ENCODE measurements at places on chromosomes 11 and 22.

- no peak for DNase-seq
Observed at GRCh38 chr11:134701564-134702165, 289.6 kb upstream of the B3GAT1 start.

DNA sequence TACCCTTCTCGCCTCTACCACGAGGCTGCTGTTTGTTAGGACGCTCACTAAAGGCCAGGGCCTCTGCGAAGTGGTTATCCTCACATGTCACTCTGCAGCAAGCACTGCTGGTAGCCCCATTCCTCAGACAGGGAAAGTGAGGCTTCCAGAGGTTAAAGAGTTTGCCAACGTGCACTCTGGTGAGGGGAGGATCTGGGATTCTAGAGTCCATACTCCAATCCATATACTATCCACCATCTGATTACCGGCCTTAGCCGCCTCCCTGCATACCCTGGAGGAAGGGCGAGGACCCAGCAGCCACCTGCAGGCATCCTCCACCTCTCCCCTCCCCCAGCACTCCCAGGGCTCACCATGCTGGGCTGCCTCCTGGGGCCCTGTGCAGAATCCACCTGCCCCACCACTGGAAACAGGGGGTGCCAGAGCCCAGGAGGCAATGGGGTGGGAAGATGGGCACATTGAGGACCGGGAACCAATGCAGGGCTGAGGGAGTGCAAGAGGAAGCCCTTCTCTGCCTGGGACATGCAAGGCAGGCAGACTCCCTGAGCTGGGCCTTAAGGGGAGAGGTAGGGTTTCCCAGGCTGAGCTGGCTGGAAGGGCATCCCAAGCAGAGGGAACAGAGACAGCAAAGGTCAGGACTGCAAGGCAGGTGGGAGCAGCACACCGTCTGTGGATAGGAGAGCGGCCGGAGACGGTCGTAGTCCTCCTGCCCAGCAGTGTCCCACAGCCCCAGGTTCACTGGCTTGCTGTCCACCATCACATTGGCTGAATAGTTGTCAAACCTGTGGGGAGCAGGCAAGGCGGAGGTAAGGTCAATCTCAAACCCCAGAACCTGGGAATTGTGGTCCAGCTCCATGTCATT is 11.7 kb downstream of the RAC2 start:
- no peak for DNase-seq

DNA sequence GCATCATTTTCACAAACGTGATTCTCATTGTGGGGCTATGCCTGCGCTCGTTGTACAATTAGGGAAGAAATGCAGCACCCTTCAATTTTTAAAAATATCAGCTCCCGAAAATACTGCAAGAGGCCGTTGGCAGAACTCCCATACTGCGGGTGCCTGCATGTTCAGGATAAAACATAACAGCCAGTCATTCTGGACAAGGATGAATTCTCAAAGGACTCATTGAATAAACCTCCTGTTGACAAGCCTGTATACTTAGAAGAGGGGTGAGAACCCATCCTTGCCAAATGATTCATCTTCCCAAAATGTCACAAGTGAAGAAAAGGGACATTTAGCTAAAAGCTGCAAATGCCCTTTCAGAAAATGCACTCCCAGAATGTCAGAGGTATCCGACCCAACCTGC is 141.9 kb downstream of the CSNK2A3 start:
- DNase-seq, result no peak

DNA sequence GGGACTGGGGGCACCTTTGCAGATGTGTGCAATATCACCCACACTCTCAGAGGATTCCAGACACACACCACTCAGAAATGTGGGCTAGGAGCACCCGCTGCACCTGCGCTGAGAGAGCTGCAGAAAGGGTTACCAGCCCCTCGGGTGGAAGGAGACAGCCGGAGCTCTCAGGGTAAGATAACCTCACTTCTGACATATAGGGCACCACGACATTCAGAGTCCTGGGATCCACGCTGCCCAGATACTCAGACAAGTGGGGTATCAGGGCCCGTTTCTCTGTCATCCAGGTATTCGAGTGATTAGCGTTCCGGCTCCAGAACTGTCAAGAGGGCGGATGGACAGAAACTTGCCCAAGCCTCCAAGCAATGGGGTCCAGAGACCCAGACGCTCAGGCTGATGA is 6.2 kb upstream of the SYT8 start:
- no peak for DNase-seq

- DNase-seq, result no peak
Observed at GRCh38 chr11:69012092-69013008, 696 bp downstream of the MRGPRF start.

DNA sequence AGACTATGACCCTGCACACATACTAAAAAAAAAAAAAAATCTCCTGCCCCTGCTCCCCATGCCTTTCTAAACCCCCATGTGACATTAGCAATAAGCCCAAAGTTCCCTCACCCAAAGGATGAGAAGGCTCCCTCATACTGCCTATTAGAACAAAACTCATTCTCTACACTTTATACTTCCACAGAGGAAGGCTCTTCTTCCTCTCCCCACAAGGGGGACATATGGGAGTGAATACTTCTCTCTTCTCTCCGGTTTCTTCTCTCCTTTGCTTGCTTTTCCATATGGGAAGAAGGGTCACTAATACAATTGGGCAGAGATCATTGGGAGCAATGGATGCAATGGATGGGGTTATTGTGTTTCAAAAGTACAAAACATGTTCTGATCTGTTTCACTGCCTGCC is 3.3 kb downstream of the OR52L1 start:
- no peak for DNase-seq

DNA sequence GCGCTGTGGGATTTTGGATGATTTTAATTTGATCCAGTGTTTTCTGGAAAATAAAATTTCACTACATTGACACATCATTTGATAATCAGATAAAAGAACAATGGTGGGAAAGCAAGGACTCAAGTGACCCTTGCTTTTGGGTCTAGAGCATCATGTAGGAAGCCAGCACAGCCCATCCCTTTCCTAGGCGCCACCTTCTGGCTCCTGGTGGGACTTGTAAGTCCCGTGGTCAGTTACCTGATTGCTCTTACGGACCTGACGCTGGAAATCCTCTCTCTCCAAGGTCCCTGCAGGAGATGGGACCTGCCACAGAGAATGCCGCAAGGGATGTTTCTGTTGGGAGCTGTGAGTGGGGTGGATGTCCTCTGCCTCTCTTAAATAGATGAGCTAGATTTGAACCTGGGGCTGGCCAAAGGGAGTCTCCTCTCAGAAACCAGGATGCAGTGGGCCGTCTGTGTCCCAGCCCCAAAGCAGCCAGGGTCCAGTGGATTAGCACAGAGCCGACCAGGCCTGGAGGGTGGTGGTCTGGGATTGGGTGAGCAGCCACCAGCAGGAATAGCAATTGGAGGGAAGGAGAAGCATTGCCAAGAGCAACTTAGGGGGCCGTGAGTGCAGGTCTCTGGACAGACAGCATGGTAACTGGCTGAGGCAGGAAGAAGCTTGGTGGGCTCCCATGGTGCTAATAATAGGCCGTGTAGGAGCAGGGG is 21.7 kb downstream of the TIMP3 start:
- peak; percentile 43 for DNase-seq

- DNase-seq, result no peak
Observed at GRCh38 chr11:58330861-58331260, 28.0 kb downstream of the OR5B17 start.

DNA sequence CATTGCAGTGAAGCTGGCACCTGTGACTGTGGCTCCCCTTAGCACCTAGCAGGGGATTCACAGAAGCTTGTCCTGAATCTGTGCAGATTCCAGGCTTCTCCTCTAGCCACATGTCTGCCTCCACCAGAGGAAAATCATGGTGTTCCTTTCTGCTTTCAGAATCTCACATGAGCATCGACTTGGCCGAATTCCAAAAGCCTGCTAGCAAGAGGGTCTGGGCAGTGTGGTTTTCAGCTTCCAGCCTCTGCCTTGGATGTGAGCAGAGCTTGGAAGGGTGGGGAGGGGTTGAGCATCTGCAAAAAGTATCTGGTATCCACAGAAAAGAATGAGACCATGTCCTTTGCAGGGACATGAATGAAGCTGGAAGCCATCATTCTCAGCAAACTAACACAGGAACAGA is 911.1 kb downstream of the TBC1D22A start:
- no peak for DNase-seq

DNA sequence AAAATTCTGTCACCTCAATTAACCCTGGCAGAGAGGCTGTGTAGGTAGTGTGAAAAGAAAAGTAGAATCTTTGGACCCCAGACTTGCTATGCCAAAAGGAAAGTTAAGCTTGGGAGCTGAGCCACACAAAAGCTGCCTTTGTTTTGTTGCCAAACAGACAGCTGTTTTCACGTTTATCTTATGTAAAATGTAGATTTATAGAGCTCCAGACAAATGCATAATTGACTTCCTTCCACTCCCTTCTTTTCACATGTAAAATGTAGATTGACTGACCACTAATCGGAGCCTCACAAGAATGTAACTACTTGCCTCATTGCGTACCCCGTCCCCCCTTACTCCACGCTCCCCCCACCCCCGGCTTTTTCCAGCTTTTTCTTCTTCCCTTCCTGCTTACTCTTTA is 2302.2 kb upstream of the RAG2 start:
- DNase-seq, result no peak

- DNase-seq, result no peak
Observed at GRCh38 chr11:103842795-103843194, 193.6 kb upstream of the DDI1 start.

- no peak for DNase-seq
Observed at GRCh38 chr11:396948-397548, 3.0 kb downstream of the PKP3 start.

DNA sequence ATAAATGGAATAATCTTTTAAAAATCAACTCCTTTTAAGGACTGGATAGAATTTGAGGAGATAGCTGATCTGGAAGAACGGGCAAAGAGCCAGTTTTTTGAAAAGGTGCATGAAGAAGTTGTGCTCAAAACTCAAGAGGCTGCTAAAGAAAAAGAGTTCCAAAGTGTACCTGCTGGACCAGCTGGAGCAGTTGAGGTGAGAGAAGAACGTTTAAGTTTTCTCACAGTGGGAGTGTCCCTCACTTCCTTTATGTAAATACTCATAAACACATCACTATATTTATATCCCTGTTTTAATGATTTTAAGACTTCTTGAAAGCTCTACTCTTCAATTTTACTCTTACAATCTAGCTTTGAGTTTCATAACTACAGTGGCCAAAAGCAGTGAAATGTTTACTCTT is 11.7 kb upstream of the ANKRD42 start:
- no peak for DNase-seq

GRCh38 chr11:7278314-7278917 is 26.7 kb downstream of the SYT9 start:
- peak; percentile 24 for DNase-seq

All from HCT116 (cell line).